ENCODE measurements at places on chromosomes 5 and 9.

GRCh38 chr9:34139477-34140146 is 13.1 kb upstream of the DCAF12 start:
- no peak for DNase-seq

GRCh38 chr5:139809331-139809810 is 13.8 kb downstream of the PSD2 start:
- DNase-seq = no peak

GRCh38 chr9:84945878-84946538 is 276.5 kb downstream of the NTRK2 start:
- no peak for DNase-seq

GRCh38 chr5:73781107-73781768 is 155.2 kb downstream of the ARHGEF28 start:
- no peak for DNase-seq

GRCh38 chr5:135332519-135333150 is 66.4 kb downstream of the MACROH2A1 start:
- DNase-seq = peak; percentile 71

GRCh38 chr9:136011703-136012496 is 50.7 kb upstream of the UBAC1 start:
- DNase-seq = no peak

DNA sequence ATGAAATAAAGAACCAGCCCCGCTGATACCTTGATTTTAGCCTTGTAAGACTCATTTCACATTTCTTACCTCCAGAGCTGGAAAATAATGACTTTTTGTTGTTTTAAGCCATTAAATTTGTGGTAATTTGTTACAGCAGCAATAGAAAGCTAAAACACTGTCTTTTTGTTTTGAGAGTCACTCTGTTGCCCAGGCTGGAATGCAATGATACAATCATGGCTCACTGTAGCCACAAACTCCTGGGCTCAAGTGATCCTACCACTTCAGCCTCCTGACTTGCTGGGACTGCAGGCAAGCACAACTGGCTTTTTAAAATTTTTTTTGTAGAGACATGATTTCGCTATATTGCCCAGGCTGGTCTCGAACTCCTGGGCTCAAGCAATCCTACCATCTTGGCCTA is 34.7 kb upstream of the MYO10 start:
- no peak for DNase-seq

GRCh38 chr5:96969366-96969765 is 33.5 kb downstream of the LNPEP start:
- no peak for DNase-seq

- DNase-seq = no peak
Observed at GRCh38 chr5:107153283-107153682, 517.5 kb downstream of the EFNA5 start.

DNA sequence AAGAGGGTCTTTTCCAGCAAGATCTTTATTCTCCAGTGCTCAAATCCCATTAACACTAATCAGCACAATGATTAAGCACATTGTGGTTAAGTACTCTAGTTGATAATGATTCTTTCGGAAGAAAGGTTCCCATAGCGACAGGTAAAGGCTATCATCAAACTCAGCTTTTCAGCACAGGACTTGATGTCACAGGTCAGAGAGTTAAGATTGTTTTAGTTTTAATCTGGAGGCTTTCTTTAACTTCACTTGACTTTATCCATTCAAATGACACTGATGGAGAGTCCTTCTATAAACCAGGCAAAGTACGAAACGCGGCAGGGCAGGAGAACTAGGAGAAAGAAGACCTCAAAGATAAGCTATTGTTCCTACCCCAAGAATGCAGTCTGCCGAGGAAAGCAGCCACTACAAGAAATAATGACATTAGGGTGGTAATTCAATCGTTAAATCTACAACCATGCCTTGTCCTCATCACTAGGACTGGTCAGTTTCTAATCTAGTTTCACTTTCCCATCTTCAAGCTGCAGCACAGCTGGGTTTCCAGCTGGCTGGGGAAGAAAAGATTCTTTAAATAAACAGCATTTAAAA is 4.6 kb downstream of the NRG2 start:
- peak; percentile 50 for DNase-seq

GRCh38 chr9:83199240-83199639 is 136.3 kb upstream of the RASEF start:
- DNase-seq = no peak

DNA sequence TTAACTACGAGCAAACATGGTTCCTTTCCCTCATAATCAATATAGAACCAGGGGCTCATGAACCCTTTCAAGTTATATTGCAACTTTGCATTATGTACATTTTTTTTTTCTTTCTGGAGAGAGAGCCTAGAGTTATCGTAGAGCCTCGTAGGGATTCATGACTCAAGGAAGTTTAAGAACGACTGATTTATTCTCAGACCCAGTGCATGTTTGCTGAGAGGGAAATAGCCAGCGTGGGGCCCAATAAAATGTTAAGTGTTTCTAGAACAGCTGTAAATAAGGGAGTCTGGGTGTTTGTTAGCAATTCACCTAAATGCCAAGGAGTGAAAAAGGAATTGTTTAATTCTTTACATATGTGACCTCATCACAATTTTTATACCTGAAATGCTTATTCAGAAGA is 119.0 kb upstream of the KLF9 start:
- no peak for DNase-seq

DNA sequence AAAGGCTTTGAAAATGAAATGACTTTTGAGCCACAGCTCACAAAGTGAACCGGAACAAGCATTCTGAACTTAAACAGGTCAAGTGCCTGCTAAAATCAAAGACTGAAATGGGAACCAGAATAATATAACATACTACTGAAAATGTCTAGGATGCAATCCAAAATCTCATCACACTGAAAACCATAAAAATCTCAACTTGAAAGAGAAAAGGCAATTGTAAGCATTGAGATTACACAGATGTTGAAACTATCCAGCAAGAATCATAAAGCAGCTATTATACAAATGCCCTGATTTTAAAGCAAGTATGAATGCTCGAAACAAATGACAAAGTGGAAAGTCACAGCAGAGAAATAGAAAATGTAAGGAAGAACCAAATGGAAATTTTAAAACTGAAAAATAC is 211.5 kb upstream of the GAS1 start:
- DNase-seq = no peak

- DNase-seq = no peak
Observed at GRCh38 chr9:133773889-133774655, 35.9 kb upstream of the SARDH start.

- no peak for DNase-seq
Observed at GRCh38 chr5:172798422-172799215, 27.6 kb upstream of the DUSP1 start.

GRCh38 chr9:86322973-86323644 is 31.1 kb downstream of the TUT7 start:
- DNase-seq = no peak

DNA sequence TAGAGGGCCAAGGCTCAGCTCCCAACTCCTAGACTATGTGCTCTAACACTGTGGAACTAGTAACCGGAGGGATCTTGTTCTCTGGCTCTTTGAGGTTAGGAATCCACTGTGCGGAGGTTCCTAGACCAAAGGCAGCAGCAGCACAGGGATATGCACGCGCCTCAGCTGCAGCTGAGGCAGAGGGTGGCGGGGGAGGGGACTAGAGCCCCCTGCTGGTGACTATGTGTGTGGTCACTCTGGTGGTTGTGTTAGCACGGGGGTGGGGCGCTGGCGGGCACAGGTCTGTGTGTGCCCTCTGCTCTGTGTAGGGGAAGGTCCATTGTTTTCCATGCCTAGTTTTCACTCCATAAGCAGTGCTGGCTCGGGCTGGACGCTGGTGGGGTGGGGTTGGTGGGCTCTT is 458.0 kb upstream of the IZUMO3 start:
- no peak for DNase-seq

GRCh38 chr5:176365351-176366231 is at the start of gene ARL10:
Gene ARL10, plus strand, starts transcription at chr5:176365487. Its CDS starts 77 bp downstream, at chr5:176365564.
- peak; percentile 85 for DNase-seq

DNA sequence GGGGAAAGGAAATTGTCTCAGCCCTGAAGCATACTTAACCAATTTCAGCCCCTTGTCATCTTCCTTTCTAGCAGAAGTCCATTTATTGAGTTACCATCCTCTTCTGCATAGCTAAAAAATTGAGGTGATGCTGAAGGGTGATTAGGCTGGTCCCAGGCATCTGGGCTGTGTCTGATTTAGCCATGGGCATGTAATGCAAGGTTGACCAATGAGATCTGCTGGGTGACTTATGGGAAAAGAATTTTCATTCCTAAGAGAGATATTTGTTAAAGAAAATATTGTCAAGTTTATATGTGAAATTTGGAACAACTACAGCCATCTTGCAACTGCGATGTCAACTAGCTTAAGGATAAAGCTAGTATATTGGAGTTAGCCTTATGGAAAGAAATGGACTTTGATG is 5.1 kb downstream of the ITGA2 start:
- no peak for DNase-seq
